ENCODE measurements at places on chromosomes 3 and 15. TPM values are rescaled to one million over a fixed set of nuclear protein-coding genes. Genes with fewer than 3 reads are reported as not detected.
A peak's percentile ranks its signal among the peaks of the same experiment; 100 is the strongest.

- no peaks in the 10 kb centered on the region for H3K36me3 ChIP-seq
- no peak for DNase-seq
- no peaks in the 10 kb centered on the region for H3K27me3 ChIP-seq
- no peak overlapping the region for H3K27ac ChIP-seq
Observed at GRCh38 chr3:48236531-48236930, 4.4 kb upstream of the ZNF589 start.

DNA sequence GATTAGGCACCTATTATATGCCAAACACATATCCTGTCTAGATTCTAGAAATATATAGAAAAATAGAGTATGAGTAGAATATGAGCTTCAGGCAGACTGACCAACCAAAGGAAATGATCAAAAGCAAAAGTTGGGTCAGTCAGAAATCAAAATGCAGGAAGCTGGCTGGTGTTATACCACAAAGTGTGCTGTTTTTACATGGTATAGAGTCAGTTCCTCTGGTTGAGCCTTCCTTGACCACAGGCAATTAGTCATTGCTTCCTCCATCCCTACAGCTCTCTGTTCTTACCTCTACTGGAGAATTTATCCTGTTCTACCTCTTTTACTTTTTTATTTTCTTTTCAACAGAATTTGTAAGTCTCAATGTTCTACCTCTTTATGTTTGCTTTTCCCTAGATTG lies 149.8 kb downstream of the TMCO5A start:
- H3K27me3 ChIP-seq = peaks cover 51% of the 10 kb centered on the region
- H3K4me3 ChIP-seq = no peak overlapping the region
- H3K4me1 ChIP-seq = peaks cover 28% of the 10 kb centered on the region
- no peaks in the 10 kb centered on the region for H3K36me3 ChIP-seq
- H3K27ac ChIP-seq = no peak overlapping the region
- peak; percentile 37 for DNase-seq

GRCh38 chr3:17149076-17149475 lies 264.3 kb downstream of the PLCL2 start:
- H3K27ac ChIP-seq = no peak overlapping the region
- H3K27me3 ChIP-seq = no peaks in the 10 kb centered on the region
- no peak overlapping the region for H3K4me3 ChIP-seq
- peaks cover 66% of the 10 kb centered on the region for H3K4me1 ChIP-seq
- peaks cover 48% of the 10 kb centered on the region for H3K36me3 ChIP-seq

DNA sequence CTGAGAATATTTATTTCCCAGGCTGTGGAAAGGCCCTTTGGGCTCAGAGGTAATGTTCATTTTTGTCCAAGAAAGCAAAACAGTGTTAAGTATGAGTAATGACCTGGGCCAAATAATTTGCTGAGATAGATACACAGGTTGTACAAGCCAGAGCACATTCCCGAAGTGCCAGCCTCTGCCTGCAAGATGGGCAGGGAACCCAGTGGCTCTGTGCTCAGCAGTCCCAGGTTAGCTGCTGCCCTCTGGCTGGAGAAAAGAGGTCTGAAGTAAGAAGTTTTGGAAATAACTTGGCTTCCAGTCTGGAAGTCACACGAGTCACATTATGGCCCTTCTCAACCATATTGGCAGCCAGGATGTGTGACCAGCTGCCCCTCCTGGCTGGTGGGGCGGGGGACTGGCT lies 20.2 kb downstream of the MYZAP start:
- no peak overlapping the region for H3K4me3 ChIP-seq
- no peak overlapping the region for H3K27ac ChIP-seq
- H3K27me3 ChIP-seq = no peaks in the 10 kb centered on the region
- no peaks in the 10 kb centered on the region for H3K4me1 ChIP-seq
- H3K36me3 ChIP-seq = no peaks in the 10 kb centered on the region

DNA sequence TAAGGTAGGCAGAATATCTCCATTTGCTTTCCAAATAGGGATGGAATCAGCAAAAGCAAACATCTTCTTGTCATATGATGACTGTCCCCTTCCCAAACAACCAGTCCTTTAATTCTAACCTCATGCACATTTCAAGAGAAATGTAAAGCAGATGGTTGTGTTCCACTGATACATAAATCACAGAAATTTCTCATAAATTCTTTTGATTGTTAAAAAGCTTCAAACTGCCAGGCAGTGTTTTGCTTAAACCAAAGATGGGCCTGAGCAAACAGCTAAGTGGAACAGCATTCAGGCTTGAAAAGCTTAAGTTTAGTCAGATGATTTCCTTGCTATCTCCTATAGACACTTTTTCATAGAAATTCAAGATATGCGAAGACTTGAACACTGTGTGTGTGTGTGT lies 74.3 kb upstream of the SOX2 start:
- H3K4me1 ChIP-seq = no peaks in the 10 kb centered on the region
- no peak for DNase-seq
- no peaks in the 10 kb centered on the region for H3K36me3 ChIP-seq
- no peaks in the 10 kb centered on the region for H3K27me3 ChIP-seq
- no peak overlapping the region for H3K4me3 ChIP-seq
- H3K27ac ChIP-seq = no peak overlapping the region

DNA sequence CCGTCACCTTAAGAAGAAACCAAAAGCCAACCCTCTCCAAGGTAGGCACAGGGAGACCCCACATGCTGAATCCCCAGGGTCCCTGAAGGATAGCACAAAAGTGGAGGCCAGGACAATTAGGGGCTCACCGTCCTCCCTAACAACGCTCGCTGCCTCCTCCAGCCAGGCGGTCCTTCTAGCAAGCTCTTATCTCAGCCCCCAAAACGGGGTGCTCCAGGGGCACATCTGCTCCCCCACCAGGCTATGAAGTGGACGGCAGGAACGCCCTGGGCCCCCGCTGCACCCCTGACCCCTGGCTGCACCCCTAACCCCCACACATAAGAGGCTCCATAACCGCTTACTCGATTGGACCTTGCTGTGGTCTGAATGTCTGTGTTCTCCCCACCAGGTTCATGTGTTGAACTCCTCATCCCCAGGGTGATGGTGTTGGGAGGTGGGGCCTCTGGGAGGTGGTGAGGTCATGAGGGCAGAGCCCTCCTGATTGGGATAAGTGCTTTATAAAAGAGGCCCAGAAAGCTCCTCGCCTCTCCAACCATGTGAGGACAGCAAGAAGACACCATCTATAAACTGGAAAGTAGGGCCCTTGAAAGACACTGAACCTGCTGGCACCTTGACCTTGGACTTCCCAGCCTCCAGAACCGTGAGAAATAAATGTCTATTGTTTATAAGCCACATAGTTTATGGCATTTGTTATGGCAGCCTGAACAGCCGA lies 153.3 kb downstream of the NUP210 start:
- H3K36me3 ChIP-seq = no peaks in the 10 kb centered on the region
- H3K27ac ChIP-seq = no peak overlapping the region
- no peak for DNase-seq
- no peak overlapping the region for H3K4me3 ChIP-seq

DNA sequence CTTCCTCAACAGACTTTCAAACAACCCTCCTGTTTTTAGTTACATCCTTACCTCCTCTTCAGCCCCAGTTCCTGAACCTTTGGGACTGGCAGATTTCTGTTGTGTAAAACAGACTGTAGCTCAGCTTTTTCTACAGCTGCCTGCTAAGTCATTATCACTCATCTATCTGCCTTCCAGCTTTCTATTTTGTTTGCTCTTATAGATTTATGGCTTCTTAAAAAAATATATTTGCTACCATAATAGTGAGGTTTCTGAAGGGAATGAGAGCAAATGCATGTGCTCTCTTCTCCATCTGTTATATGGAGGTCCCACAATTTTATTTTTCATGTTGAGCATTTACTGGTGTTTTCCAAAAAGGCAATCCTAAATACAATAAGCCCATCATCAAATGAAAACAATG lies 18.2 kb upstream of the GJD2 start:
- no peak overlapping the region for H3K4me3 ChIP-seq
- DNase-seq = no peak
- H3K4me1 ChIP-seq = no peaks in the 10 kb centered on the region
- H3K27ac ChIP-seq = no peak overlapping the region

- no peaks in the 10 kb centered on the region for H3K27me3 ChIP-seq
- H3K36me3 ChIP-seq = no peaks in the 10 kb centered on the region
- H3K4me1 ChIP-seq = no peaks in the 10 kb centered on the region
Observed at GRCh38 chr15:53716909-53717876, 42.3 kb downstream of the WDR72 start.

DNA sequence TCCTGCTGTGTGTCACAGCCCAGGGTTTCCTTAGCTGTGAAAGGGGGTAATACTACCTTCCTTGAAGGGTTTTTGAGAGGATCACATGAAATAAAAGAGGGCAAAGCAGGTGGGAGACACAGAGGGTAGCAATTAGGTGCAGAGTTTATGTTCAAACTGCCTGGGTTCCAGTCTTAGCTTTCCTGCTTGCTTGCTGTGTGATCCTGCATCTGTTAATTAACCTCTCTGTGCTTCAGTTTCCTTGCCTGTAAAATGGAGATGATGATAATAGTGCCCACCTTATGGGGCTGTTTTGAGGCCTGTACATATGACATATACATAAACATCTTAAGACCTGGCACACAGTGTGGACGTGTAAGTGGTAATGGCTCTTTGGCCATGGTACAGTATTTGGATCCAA lies 35.0 kb downstream of the SPSB4 start:
- H3K4me1 ChIP-seq = no peaks in the 10 kb centered on the region
- no peak for DNase-seq
- peaks cover 4% of the 10 kb centered on the region for H3K27me3 ChIP-seq

DNA sequence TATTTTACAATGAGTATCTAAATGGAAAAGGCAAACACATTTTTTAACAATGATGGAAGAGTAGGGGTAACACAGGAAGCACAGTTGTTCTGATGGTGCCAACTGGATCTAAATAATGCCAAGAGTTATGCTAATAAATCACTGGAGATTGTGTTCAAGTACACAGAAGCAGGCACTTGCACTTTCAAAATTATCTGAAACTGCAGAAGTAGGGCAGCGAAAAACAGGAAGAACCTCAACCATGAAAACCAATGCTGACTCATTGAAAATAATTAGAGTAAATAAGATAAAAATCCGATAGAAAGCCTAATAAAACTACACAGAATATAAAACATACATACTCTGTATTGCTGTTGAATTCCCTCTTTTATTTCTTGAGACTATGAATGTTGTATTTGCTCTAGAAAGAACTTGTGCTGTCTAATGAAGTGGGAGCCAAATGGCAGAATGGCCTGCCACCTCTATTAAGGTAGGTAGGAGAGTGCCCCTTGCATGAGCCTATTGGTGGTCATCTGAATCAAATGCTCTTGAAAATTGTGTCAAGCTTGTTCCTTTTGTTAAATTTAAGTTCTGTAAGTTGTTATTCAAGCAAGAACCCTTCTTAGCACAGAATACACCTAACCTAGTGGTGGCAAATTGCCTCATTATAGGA lies 93.7 kb downstream of the ABI3BP start:
- no peak overlapping the region for H3K4me3 ChIP-seq
- H3K27me3 ChIP-seq = peaks cover 8% of the 10 kb centered on the region
- no peak for DNase-seq
- no peaks in the 10 kb centered on the region for H3K36me3 ChIP-seq
- H3K4me1 ChIP-seq = peaks cover 5% of the 10 kb centered on the region
- no peak overlapping the region for H3K27ac ChIP-seq

- peaks cover 59% of the 10 kb centered on the region for H3K36me3 ChIP-seq
- H3K27me3 ChIP-seq = no peaks in the 10 kb centered on the region
- H3K27ac ChIP-seq = no peak overlapping the region
- DNase-seq = no peak
- no peaks in the 10 kb centered on the region for H3K4me1 ChIP-seq
- H3K4me3 ChIP-seq = no peak overlapping the region
Observed at GRCh38 chr3:142211034-142211433, 14.4 kb downstream of the GK5 start.

DNA sequence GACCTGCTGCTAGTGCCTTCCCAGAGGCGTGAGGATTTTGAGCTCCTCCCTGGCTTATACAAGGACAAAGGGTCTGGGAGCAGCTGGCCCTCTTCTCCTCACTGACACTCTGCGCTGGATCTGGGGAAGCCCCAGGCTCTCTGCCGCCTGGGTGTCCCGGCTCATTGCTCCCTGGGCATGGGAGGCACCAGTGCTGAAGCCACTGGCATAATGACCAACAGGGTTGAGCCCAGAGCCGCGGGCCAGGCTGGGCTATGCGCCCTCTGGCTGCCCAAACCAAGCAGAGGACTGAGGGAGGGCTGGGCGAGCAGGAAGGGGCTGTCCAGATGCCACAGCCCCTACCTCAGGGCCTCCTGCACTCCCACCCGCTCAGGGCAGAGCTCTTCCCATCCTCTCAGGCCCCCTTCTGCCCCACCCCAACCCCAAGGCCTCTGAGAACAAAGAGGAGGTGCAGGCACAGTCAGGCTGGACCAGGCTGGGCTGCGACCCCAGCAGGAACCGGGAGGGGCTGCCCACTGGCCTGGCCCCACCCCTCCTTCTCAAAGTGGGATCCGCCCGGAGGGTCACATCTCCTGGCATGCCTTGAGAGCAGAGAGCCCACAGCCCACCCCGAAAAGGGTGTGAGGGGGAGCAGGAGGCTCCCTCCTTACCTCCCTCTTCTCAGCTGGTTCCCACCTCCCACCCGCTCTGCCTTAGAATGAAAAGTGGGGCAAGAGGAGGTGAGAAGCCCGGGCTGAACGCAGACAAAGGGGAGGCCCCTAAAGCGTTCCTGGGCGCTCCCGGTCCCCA lies 1.6 kb downstream of the LINGO1 start:
- H3K4me3 ChIP-seq = no peak overlapping the region
- H3K4me1 ChIP-seq = peaks cover 10% of the 10 kb centered on the region
- no peak for DNase-seq
- peaks cover 44% of the 10 kb centered on the region for H3K27me3 ChIP-seq

DNA sequence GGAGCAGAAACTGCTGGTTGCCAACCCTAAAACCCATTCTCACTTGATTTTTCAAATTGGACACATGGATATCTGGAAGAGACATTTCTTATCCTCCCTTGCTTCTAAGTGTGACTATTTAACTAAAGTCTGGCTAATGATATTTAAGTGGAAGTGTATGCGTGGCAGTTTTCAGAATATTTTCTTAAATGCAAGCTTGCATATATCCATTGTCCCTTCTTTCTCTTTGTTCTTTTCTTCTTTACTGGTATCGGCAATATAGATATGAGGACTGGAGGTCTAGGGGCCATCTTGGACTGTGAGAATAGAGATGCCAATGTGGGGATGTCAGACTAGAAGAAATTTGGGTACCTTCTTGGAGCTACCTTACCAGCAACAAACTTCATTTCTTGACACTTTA lies 364.3 kb upstream of the DPH6 start:
- no peak for DNase-seq
- no peaks in the 10 kb centered on the region for H3K4me1 ChIP-seq
- no peak overlapping the region for H3K27ac ChIP-seq
- no peaks in the 10 kb centered on the region for H3K36me3 ChIP-seq

- peak; percentile 70 for DNase-seq
- H3K27ac ChIP-seq = no peak overlapping the region
- H3K4me1 ChIP-seq = peaks cover 25% of the 10 kb centered on the region
- peaks cover 5% of the 10 kb centered on the region for H3K27me3 ChIP-seq
- no peak overlapping the region for H3K4me3 ChIP-seq
Observed at GRCh38 chr15:90300988-90301706, 35.7 kb downstream of the NGRN start.

Gene NPAP1
- total RNA-seq = not detected

Gene MKRN2OS
- not detected for total RNA-seq

Gene TMOD2
- 12.0 TPM for total RNA-seq

Gene HGD
- total RNA-seq = 0.29 TPM

Gene GOLGA6L9
- total RNA-seq = 2.1 TPM

Gene THPO
- total RNA-seq = not detected

Gene ZIC4
- total RNA-seq = not detected

Gene TGM4
- not detected for total RNA-seq

Gene ADAMTS9
- not detected for total RNA-seq

Gene VEPH1
- not detected for total RNA-seq

Data from activated CD8-positive, alpha-beta T cell treated with anti-CD3 and anti-CD28 coated beads, Interleukin-2, amount 10 ng/mL, durations not matched to agents 7 days and 5 days (primary cell).